ENCODE measurements at places on chromosomes 6 and 20. TPM values are rescaled to one million over a fixed set of nuclear protein-coding genes. Genes with fewer than 3 reads are reported as not detected.

The PSMB1 gene
- total RNA-seq: 180 TPM

The KIAA0408 gene
- total RNA-seq: 0.50 TPM

The RFX6 gene
- total RNA-seq: not detected

The SYCP2L gene
- total RNA-seq: not detected

The CST3 gene
- total RNA-seq: 515 TPM

The RSPH4A gene
- 0.10 TPM for total RNA-seq

The BLOC1S5 gene
- total RNA-seq: 15.5 TPM

The ADGRF4 gene
- total RNA-seq: 0.10 TPM

The GPLD1 gene
- 0.46 TPM for total RNA-seq

The SEMG2 gene
- not detected for total RNA-seq

The COL9A1 gene
- total RNA-seq: not detected

The SLC22A1 gene
- 0.40 TPM for total RNA-seq

The AGER gene
- total RNA-seq: 0.30 TPM

The HLA-DRB1 gene
- 1.3 TPM for total RNA-seq

The ARFGEF3 gene
- total RNA-seq: 1.0 TPM

The ADGB gene
- total RNA-seq: not detected

The UST gene
- total RNA-seq: 23.8 TPM

The EYA2 gene
- total RNA-seq: 0.03 TPM
